Neural crest cell (in vitro differentiated cells): ENCODE measurements at places on chromosomes 4 and X. TPM values are rescaled to one million over a fixed set of nuclear protein-coding genes. Genes with fewer than 3 reads are reported as not detected.

- DNase-seq = no peak
These were observed 58.7 kb upstream of the DHX15 start for GRCh38 chr4:24642981-24643547.

DNA sequence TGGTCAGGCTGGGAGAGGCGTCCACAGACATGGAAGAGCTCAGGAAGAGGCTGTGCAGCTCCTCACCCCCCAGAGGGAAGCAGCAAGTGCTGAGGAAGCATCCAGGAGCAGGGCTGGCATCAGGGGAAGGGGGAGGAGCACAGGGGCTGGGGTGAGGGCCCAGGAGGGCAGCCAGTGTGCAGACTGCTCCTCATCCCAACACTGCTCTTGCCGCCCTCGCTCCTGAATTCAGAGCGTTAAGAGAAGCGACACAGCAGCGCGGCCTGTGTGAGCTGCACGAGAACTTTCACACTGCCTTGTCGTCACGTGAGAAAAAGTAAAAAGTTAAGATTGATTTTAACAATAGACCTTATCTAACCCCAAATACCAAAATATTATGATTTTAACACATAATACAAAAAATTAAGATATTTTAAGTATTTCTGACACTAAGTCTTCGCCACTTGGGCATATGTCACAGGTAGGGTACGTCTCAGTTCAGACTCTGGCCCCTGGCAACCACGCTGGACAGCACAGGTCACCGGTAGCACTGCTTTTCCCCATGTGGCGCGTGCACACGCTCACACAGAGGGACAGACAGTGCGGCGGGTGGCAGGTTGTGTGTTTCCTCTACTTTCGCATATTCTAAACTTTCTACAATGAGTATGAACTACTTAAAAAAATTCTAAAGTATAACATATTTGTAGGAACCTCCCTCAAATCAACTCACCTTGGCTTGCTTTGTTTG is 19.7 kb downstream of the NOP14 start:
- DNase-seq = no peak

- no peak for DNase-seq
These were observed 17.7 kb upstream of the TMEM144 start for GRCh38 chr4:158192439-158193158.

DNA sequence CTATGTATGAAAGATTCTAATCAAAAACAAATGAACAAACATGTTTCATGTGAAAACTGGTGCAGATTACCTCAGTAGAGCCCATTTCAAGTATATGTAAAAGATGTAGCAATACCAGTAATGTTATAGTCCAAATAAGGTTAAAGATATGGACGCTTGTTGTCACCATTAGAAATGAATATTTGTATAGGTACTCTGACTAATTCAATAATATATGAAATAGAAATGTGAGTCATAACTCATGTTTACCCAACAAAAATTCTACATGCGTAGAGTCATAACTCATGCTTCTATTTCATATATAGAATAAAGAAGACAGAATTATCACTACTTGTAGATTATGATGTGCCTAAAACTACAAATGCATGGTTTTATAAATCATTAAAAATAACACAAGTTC is 739.1 kb upstream of the DIAPH2 start:
- DNase-seq = no peak

- no peak for DNase-seq
These were observed 19.5 kb downstream of the WWC2 start for GRCh38 chr4:183118585-183118984.

GRCh38 chr4:139795527-139796314 is 130.1 kb downstream of the MGST2 start:
- no peak for DNase-seq

Gene MTNR1A
- total RNA-seq = 0.98 and 1.2 TPM in 2 replicates

Gene HMX1
- total RNA-seq = 0.91 and 1.1 TPM in 2 replicates

Gene YY2
- total RNA-seq = 1.5 TPM in 2 replicates
